ENCODE measurements at places on chromosomes 7 and 10.

DNA sequence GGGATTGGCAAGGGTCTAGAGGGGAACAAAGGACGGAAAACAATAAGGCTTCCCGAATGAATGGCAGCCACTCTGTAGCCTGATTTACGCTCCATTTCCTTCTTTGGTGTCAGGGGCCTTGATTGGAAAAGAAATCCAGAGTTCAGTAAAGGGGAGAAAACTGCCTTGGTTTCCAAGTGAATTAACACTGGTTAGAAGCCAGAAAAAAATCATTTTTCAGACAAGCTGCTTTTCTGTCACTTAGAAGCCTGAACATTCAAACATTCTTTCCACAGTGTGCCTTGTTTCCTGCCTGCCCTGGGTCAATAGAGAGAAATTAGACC, 283 bp upstream of the TRDMT1 start:
- DNase-seq = no peak

- DNase-seq = no peak
Measured at GRCh38 chr7:96416116-96416515, 94.2 kb upstream of the SLC25A13 start.

DNA sequence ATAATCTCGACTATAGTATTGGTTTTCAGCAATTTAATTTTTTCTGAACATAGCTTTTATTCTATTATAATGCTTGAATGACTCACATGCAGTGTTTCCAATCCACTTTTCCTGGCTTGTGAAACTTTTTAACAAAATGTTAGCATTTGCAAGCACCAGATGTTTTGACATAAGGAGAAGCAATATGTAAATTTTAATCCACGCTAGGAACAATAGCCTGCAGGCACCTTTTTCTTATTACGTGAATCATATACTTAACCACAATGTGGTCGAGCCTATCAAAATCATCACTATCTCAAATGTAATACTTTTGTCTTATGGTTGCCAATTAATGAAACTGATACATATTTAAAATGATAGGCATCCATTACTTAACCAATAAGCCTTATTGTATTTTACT, 97.1 kb downstream of the TFEC start:
- DNase-seq = no peak

- DNase-seq = no peak
Measured at GRCh38 chr7:19061331-19061730, 56.1 kb downstream of the TWIST1 start.

- DNase-seq = no peak
Measured at GRCh38 chr7:90169891-90170290, 15.6 kb downstream of the STEAP1 start.

DNA sequence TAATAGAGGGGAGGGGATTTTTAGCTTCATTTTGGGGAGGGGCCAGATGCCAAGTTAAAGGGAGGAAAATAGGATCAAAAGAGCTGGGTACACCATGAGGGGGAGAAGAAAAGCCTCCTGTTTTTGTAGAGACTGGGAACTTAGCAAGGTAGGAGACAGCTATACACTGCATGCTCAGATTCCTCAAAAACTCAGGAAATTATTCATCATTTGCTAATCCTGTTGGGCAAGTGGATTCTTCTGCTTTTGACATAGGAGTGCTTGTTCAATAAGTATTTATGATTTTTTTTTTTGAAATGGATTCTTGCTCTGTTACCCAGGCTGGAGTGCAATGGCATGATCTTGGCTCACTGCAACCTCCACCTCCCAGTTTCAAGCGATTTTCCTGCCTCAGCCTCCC, 73.4 kb downstream of the LYZL2 start:
- DNase-seq = no peak

GRCh38 chr10:3886641-3887251, 101.7 kb upstream of the KLF6 start:
- no peak for DNase-seq

DNA sequence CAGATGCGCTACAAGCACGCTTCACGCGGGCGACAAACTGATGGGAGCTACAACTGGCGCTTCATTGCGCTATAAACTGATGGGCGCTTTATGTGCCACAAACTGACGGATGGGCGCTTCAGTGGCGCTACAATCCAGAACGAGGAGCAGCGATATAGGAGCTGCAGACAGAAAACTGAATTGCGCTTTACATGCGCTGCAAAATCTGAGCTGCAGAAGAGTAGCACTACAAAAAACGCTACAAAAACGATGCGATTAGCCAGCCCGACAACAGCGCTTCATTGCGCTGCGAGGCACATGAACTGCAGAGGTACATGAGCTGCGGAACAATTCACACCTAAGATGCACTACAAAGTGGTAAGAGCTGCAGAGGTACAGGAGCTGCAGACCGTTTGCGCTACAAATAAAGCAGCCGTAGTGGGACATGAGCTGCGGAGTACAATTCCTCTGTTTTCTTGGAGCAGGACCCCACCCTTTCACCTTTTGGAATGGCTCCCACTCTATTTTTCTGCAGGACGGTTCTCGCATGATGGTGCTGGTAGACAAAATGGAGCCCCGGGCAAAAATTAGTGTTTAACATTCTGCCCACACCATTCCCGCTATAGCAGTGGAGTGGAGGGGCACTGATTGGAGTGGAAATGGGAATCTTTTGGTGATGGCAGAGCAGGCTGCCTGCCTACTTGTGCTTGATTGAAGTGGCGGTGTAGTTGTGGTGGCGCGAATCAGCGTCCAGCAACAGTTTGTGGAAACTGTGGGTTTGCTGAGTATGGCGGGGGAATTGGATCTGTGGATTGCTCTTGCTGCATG, 1.2 kb upstream of the SGCE start:
- DNase-seq = no peak

- DNase-seq = no peak
Measured at GRCh38 chr10:3173171-3173878, 743 bp upstream of the PITRM1 start.

GRCh38 chr7:158052381-158053060, 535.1 kb downstream of the PTPRN2 start:
- no peak for DNase-seq

- DNase-seq = no peak
Measured at GRCh38 chr10:62652114-62652513, 152.4 kb upstream of the ADO start.

DNA sequence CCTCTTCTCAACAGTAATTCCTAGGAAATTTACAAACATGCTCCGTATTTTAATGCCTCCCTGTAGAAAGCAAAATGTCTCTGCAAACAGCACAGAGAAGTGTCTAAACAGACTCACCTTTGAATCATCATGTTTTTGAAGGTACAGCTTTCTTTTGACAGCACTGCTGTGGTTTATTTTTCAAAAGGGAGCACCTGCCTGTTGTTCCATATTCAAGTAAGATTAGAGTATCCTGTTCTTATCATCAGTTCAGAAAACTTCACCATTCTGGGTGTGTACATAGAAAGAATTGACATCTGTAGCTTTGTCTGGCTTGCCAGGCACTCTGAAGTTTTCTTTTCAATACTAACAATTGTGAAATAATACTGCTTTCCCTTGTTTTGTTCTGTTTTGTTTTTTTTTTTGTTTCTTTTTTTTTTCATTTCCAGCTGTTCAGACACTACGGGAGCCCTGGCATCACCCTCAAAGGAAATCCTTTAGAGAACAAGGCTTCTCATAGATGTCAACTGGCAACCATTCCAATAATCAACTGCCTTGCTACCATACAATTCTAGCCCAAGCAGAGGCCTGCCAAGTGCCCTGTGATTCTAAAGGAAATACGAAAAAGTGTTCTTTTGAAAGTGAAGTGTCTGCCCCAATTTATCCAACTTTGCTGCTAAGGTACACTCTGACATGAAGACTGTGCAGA, 275.9 kb downstream of the PRPF18 start:
- DNase-seq = no peak

DNA sequence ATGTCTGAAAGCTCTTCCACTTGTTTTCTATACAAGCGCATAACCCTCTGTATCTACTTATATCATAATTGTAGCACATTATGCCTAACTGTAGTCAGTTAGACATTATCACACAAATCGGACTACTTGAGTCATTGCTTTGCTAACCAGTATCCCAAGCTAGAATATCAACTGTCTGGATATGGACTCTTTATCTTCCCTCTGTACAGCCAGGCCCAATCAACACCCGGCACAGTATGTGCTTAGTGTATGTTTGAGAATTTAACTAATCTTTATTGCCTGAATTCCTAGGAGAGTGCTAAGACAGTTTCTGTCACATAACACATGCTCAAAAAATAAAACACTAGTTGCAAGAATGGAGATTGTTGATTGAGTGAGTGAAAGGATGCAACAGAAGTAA, 211.2 kb downstream of the ARL4A start:
- DNase-seq = no peak

DNA sequence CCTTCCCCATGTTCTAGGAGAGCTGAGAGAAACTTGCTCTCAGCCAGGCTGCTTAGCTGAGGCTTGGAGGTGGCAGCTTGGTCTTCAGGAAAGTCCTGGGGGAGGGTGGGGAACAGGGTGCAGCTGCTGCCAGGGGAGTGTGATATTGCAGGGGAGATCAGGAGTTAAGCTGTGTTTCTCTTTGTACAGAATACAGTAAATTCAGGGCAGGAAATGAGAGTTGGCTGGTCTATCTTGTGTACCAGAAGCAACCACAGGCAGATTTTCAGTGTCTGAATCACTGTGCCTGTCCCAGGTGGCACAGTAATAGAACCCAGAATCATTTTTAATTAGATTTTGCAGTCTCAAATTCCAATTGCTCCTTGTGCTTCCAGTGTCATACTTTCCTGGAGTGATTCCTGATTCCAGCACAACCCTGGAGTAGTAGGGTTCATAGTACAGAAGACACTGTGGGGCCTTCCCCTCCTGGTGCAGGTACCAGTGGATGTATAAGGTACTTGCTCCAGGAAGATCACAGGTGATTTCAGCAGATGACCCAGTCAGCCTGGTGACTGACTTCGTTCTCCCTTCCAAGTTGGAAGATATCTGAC, 94.0 kb upstream of the TARP start:
- DNase-seq = no peak
